ENCODE measurements at places on chromosomes 3 and 15. TPM values are rescaled to one million over a fixed set of nuclear protein-coding genes. Genes with fewer than 3 reads are reported as not detected.

Gene PLAAT1
- 10.3 TPM for total RNA-seq

Gene GUCA1C
- total RNA-seq, result not detected

Gene EIF4E3
- total RNA-seq, result 74.6 TPM

Gene ROPN1
- total RNA-seq, result 0.76 TPM

Gene THRB
- total RNA-seq, result 112 TPM

Gene TRH
- total RNA-seq, result 2.2 TPM

Gene NR2F2
- 9.0 TPM for total RNA-seq

- DNase-seq, result no peak
Observed at GRCh38 chr3:158103887-158104327, 2.3 kb downstream of the SHOX2 start.

GRCh38 chr3:61600195-61600594, 38.8 kb downstream of the PTPRG start:
- DNase-seq, result no peak

- DNase-seq, result no peak
Observed at GRCh38 chr3:124256599-124256998, 264.7 kb upstream of the ROPN1 start.

DNA sequence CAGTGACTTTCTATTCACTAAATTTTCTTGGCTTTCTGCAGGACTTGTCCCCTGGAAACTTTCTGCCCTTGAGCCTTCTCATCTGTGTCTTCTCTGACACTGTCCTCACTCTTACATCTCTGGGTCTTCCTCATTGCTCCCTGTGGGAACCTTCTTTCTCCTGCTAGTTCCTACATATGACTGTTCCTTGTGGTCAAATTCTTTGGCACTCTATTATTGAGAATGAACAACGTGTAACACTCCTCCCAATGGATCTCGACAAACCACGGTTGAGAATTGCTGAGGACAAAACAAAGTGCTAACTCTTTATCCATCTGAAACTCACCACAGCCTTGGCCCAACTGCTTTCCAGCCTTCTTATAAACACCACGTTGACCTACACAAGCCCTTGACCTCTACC, 3.5 kb upstream of the FAM81A start:
- DNase-seq, result no peak

GRCh38 chr15:27468151-27468591, 497.2 kb downstream of the GABRG3 start:
- no peak for DNase-seq

DNA sequence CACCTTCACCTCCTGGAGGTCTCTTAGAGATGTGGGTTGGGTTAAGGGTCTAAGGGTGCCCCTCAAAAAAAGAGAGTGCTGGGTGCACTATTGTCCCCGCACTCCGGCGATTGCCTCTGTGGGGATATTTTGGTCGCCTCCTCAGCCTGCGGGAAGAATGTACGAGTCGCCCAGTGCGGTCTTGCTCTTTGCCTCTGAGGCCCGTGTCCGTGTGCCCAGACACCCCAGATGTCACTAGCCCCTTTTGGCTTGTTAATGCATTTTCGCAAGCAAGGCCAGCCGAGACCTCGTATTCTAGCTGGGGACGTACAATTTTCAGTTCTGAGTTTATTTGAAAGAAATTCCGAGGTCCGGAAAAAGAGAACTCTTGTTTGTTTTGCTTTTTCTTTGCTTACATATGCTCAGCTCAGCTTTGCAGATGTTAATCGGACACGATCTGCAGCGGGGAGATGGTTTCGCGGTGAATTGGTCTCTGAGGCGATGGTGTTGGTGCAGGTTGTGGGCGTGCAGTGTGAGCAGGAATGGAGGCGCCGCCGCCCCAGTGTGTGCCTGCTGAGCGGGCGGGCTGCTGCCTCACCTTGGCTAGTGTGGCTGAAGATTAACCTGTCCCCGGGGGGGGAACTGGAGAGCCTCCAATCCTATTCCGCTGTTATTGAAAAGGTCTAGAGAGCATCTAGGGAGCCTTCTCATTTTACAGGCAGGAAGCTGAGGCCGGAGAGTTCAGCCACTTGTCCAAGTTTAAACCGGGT, 1.4 kb downstream of the ST6GAL1 start:
- DNase-seq, result no peak

- no peak for DNase-seq
Observed at GRCh38 chr15:81785679-81786078, 260.1 kb downstream of the MEX3B start.

DNA sequence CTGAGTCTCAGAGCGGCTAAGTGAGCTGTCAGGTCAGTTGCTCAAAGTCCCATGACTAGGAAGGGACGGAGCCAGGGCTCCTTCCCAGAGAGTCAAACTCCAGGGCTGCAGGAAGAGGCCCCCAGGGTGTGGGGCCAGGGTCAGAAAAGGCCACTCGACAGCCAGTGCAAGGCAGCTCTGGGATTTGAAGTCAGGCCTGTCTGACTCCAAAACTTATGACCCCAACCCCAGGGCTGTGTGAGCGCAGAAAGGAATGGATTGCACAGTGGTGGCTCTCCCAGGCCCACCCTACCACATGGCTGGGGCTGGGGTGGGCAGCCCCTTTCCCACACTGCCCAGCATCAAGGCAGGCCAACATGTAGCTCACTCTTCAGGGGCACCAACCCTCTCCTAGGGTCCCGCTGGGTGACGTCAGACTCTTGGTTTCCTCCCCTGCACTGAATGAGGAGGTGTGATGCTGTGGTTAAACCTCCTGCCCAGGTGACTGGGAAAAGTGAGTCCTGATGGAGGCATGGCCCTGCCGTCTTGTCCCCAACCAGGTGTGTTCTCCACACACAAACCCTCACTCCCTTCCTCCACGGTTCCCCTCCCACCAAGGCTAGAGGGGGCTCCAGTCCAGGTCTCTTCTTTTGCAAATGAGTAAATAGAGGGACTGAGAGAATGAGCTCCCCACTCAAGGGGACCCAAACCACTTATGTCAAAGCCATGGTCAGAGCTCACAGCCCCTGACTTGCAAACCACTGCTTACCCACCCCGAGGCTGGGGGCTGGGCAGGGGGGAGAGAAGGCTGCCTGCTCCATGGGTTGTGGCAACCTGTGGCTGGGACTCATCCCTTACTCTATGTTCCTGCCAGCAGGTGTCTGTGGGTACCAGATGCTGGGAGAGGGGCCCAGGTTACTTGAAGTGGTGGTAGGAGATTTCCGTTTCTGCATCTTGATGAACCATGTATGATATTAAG, 23.8 kb upstream of the CORO2B start:
- no peak for DNase-seq

- DNase-seq, result no peak
Observed at GRCh38 chr3:160162440-160162839, 62.8 kb upstream of the C3orf80 start.

GRCh38 chr3:105880681-105881290, 12.0 kb upstream of the CBLB start:
- DNase-seq, result no peak

- no peak for DNase-seq
Observed at GRCh38 chr15:96627031-96627568, 296.6 kb downstream of the NR2F2 start.
